CD8-positive, alpha-beta memory T cell (primary cell): ENCODE measurements at places on chromosomes 2 and 18.

- no peak for DNase-seq
Observed at GRCh38 chr2:188922191-188922590, 52.0 kb upstream of the COL3A1 start.

- DNase-seq, result no peak
Observed at GRCh38 chr2:58710795-58711279, 469.7 kb upstream of the FANCL start.

- no peak for DNase-seq
Observed at GRCh38 chr18:5173646-5174045, 23.4 kb downstream of the AKAIN1 start.

DNA sequence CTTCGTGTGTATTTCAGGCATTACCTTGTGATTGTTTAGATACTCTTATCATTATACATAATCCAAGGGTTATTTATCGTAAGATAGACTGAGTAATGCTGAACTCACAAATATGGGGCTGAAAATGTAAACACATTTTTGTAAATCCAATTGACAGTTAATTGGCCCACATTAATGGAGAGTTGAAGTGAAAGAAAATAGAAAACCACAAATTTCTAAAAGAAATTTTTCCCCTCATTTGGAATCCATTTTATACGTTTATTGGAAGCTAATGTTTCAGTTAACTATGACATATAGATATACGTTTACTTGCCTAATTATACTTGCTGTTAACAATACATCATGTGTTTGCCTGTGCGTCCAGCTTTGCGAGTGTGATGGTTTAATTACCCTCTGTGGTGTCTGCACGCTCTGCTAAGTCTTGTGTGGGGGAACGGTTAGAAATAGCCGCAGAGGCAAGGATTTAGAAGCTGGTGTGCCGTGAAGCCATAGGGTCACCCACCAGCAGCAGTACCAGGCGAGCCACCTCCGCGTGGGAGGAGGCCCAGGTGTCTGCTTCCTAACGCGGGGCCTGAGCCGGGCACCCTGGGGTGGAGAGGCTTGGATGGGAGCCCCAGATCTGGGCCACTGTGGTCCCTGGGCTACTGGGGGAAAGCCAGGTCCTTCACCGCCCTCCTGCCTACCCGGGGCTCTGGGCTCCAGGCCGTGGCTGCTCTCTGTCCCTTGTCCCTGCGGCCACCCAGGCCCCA is 38.0 kb downstream of the TSHZ1 start:
- no peak for DNase-seq

GRCh38 chr2:44839771-44840502 is 101.6 kb upstream of the SIX3 start:
- no peak for DNase-seq

GRCh38 chr2:201208563-201209252 is 25.8 kb downstream of the CASP10 start:
- DNase-seq, result no peak

DNA sequence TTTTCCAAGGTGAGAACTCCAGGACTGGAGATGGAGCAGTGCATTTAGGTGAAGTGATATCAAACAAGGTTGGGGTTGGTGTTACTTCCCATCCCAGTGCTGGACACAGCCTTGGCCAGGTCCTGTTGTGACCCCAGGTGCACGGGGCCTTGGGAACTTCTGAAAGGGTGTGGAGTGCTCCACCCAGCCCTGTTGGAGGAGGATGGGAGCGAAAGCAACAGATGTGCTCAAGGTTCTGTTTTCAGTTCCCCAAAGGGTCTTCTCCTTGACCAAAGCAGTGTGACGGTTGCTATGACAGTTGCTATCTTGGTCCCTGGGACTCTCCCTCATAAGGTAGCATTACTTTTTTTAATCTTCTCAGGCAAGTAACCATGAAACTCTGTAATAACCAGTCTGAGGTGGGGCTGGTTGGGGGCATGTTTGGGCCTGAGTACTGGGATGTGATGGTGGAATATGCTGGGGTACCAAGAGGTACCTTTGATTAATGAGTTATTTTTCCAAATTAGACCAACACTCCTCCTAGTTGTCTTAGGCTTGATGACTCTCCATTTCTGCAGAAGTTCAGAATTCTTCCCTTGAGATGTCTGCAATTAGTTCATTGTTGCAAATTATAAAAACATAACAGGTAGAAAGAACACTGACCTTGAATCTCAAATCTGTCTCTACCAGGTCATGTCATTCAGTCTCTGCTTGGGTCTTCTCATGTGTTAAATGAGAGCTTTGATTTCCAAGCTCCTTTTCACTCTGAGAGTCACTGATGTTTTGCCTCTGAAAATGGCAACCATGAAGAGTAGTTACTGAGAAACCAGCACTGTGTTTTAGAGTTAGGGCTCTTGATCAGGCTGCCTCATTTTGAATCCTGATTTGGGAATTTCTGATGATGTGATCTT is 154.5 kb downstream of the RPIA start:
- DNase-seq, result no peak

GRCh38 chr18:70956554-70956953 is 667.7 kb downstream of the SOCS6 start:
- DNase-seq, result no peak

GRCh38 chr2:224927011-224927410 is 115.3 kb downstream of the DOCK10 start:
- DNase-seq, result no peak

DNA sequence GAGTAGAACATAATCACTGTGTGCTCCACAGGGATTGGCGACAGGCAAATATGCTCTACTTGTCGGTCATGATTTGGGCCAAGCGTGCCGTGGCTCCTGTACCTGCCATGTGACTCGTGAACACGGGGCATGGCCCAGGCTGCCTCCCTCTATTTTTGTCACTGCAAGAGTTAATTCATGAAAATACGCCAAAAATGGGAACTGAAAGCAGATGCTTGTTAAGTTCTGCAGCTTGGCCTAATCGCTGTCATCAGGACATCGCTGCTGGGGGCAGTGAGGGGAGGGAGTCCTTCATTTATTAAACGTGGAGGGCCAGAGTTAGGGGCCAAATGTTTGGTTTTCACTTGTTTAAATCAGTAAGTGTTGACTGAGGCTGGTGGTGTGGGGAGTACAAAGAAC is 177.8 kb downstream of the BCL2 start:
- DNase-seq, result no peak

GRCh38 chr2:189115126-189115525 is 64.4 kb downstream of the COL5A2 start:
- no peak for DNase-seq

- no peak for DNase-seq
Observed at GRCh38 chr2:20212459-20212870, 12.5 kb downstream of the SDC1 start.

DNA sequence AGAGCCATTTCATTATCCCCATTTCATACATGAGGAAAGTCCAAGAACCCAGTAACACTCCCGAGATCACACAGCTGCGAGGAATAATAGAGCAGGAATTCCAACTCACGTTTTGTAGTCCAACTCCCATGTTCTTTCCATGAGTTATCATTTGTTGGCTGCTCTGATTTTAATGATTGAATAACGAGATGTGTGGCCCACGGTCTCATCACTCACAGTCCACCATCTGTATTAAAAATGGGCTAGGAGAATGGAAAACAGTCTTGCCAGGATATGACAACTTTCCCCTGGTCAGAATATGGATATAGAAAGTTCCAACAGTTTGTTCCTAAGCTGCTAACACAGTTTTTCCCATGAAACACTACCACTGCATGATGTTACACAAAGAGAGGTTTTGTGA is 147.5 kb downstream of the METTL4 start:
- DNase-seq, result no peak

DNA sequence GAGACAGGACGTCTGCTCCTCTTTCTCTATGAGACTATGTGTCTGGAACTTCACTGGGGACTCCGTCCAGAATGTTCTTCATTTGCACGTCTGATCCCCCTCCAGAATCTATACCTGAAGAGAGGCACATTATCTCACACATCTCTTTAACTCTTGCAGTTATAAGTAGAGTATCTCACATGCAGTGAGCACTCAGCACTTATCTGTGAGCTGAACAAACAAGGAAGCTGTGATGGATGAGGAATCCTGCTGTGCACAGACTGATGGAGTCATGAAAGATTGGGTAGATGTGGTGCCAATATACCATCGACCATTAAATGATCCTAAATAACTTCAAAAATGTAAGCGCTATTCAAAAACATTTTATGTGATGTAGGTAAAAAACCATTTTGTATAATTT is 888.3 kb upstream of the CELF4 start:
- no peak for DNase-seq

- no peak for DNase-seq
Observed at GRCh38 chr2:45329045-45329677, 281.9 kb downstream of the SRBD1 start.

DNA sequence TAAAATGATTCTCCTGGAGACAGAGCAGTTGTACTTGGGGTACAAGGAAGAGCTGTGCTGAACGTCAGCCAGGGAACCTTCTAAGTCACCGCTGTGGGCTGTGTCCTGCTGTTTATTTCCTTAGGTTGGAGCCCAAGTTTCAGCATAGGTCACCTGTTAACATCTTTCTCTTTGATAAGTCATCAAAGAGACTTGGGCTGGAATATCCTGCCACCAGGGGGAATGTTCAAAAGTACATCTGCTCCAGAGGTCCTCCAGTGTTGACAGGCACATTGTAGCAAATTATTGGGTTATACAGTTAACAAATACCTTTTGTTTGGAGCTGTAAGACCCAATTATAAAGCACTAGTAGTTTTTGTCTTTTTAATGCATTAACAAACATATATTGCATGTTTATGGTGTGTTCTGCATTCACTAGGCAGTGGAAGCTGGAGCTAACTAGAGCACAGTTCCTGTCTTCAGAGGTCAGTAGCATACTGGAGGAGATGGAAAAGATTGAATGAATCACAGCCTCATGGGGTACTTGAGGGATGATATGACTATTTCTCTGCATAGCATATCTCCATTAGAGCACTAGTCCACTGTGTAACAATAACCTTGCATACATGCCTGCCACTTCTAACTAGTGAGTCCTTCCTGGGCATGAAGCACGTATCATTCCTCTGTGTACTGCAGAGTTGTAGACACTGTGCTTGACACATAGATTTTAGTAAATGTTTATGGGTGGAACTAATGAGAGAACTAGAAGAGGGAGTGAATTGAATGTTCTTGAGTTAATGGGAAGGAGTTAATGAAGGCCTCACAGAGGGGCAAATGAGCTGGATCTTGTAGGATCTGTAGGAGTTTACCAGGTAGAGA is 182.1 kb downstream of the AGAP1 start:
- no peak for DNase-seq

DNA sequence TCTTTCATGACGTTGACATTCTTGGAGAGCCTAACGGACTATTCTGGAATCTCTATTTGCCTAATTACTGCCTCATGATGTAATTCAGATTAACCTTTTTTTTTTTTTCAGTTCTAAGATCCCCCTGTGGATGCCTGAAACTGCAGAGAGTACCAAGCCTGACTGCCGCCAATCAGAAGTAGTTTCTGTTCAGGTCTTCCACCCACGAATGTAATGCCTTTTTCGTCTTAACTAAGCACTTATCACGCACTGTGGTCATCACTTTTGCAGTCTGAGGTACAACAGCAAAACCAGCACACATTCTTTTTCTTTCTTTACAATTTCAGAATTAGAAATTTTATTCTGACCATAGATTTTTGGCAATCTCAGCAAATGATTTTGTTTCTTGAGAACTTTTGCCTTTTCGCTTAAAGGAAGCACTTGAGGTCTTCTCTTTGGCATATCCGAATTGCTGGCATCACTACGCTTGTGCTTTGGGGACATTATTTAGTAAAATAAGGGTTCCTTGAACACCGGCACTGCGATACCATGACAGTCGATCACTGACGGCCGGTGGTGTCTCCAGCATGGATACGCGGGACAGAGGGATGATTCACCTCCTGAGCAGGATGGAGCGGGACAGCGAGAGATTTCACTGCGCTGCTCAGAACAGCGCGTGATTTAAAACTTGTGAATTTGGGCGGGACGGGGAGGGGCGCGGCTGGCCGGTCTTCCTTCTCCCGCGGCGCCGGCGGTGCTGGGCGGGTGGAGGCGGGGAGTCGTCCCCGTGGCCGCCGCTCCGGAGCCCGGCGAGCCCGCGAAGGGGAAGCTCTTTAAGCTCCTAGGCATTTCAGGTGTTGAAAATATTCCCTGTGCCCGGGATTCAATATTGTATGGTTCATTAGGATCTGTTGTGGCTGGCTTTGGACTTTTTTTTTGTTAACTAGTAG is 32.0 kb upstream of the GPR55 start:
- DNase-seq, result peak; percentile 24

DNA sequence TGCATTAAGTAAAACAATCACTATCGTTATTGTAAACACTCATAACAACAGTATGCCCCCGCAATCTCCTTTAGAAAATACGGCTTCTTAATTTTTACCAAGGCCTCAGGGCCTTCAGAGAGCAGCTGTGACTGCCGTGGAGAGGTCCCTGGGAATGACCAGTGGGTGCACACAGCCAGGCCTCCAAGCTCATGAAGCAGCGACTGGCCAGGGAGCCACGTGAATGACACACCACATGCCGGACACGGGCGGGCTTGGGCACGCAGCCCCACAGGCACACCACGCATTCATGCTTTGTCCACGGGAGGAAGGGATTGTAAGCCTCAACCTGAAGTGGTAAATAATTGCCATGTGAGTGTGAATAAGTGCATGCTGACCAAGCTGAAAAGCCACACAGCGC is 121.0 kb downstream of the EIPR1 start:
- DNase-seq, result no peak

DNA sequence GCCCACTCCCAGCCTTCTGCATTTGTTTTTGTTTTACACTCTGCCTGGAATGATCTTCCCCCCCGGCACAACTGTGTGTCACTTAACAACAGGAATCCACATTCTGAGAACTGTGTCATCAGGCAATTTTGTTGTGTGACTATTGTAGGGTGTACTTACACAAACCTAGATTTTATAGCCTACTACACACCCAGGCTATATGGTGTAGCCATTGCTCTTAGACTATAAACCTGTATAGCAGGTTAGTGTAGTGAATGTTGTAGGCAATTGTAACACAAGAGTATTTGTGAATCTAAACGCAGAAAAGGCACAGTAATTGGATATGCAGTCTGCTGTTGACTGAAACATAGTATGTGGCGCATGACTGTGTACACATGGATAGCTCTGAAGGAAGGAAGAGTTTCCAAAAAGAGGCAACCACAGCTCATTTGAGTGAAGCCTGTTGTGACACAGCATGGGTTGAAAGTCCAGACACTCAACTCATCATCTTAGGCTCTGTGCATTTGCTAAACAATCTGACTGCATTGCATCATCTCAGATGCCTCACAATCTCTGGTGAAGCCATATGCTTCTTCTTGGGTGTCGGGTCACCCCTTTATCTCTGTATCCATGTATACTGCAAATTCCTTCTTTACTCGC is 506.6 kb upstream of the SPHKAP start:
- no peak for DNase-seq

GRCh38 chr2:171317492-171318125 is 116.2 kb downstream of the METTL8 start:
- no peak for DNase-seq

GRCh38 chr2:165818920-165819319 is 24.9 kb upstream of the GALNT3 start:
- DNase-seq, result no peak

GRCh38 chr2:170847716-170848115 is 31.0 kb downstream of the GAD1 start:
- DNase-seq, result no peak

DNA sequence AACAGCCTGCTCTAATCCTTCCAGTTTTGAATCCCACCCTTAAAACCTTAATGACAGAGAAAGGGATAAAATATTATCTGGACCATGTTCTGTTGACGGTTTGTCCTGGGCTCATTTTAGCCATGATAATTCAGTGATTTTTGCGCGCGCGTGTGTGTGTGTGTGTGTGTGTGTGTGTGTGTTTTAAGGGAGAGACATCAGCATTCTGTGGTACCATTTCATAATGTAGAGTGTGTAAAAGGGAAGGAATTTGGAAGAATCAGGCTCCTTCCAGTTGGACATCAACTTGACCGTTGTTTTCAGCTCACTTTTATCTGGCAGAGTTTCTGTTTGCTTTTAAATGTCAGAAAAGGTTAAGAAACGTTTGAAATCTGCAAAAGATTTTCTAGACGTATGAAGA is 535.5 kb downstream of the TNS1 start:
- no peak for DNase-seq
